ENCODE measurements at places on chromosomes 3 and 15. TPM values are rescaled to one million over a fixed set of nuclear protein-coding genes. Genes with fewer than 3 reads are reported as not detected.

GRCh38 chr3:172751175-172751704, 714 bp downstream of the ECT2 start:
- H3K4me1 ChIP-seq: peaks cover 5% of the 10 kb centered on the region
- DNase-seq: no peak

GRCh38 chr15:38553071-38553470, 11.5 kb downstream of the RASGRP1 start:
- no peak for DNase-seq
- peaks cover 18% of the 10 kb centered on the region for H3K4me1 ChIP-seq
- H3K4me3 ChIP-seq: no peak overlapping the region
- no peaks in the 10 kb centered on the region for H3K27me3 ChIP-seq
- no peak overlapping the region for H3K27ac ChIP-seq

GRCh38 chr3:156843071-156843808, 17.1 kb downstream of the LEKR1 start:
- no peak for DNase-seq
- H3K36me3 ChIP-seq: no peaks in the 10 kb centered on the region

GRCh38 chr3:184710870-184711492, 883 bp downstream of the MAGEF1 start:
- no peaks in the 10 kb centered on the region for H3K27me3 ChIP-seq
- peak; percentile 15 for DNase-seq
- H3K4me1 ChIP-seq: peaks cover 16% of the 10 kb centered on the region
- peak overlapping the region; percentile 67 for H3K4me3 ChIP-seq

- H3K36me3 ChIP-seq: no peaks in the 10 kb centered on the region
- no peaks in the 10 kb centered on the region for H3K4me1 ChIP-seq
- no peak overlapping the region for H3K27ac ChIP-seq
- DNase-seq: no peak
- H3K4me3 ChIP-seq: no peak overlapping the region
- peaks cover 37% of the 10 kb centered on the region for H3K27me3 ChIP-seq
These were observed 135.6 kb downstream of the TPRA1 start for GRCh38 chr3:127454968-127455367.

DNA sequence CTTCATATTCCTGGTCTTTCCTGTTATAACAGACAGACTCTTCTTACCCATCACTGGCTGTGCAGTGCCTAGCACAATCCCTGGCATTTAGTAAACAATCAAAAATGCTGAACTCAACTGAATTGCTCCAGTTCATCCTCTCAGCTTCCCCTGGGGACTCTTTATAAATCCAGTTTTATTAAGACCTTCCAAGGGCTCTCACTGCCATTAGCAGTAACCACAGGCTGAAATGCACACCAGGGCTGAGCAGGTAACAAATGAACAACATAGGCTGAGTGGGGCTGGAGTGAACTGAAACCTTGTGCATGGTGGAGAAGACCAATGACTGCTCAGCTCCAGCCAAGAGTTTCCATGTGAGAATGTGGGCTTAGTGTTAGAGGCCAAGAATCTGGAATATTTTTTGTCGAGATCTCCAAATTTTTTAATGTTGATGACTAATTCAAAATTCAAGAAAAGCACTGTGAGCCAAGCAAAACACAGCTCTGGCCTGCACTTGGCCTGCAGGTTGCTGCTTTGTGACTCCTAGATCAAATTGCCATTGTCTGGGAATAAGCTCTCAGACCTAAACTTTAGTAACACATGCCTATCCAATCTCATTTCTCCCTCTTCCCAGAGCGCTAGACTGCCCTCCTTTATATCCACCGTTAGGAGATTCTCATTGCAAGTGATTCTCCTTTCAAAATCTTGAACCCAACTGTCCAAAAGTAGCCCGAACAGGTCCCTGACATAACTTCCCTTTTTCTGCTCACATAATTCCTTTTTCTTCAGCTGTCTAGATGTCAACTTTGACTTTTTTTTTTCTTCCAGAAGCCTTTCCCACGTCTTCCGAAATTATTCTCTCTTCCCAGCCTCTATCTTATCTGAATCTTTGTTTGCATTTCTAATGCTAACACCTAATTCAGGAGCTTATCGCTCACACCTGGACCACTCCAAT, 7.4 kb downstream of the SQOR start:
- H3K27ac ChIP-seq: peak overlapping the region; percentile 19
- no peak for DNase-seq
- no peak overlapping the region for H3K4me3 ChIP-seq

DNA sequence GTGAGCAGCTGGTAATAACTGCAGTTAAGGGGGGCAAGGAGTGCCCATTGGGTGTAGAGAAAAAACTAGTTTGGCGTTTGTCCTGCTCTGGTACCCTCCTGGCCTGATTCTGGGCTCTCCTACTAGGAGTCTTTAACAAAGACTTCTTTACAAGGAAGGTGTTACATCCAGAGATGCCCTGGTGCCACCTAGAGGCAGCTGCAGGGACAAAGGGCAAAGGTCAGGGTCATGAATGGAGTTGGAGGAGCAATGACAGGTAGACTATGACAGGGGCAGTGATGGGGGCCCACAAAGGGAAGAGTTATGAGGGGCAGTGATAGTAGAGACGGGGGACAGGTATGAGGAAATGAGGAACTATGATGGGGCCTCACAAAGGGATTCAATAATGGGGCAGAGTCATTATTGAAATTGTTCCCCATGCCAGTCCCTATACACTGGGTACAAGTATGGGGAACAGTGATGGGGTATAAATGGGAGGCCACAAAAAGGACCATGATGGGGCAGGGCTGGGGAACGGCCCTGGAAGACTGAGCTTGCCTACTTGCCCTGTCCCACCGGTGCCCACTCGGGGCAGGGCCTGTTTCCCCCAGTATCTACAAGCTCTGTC, 7.9 kb downstream of the CCDC71 start:
- H3K36me3 ChIP-seq: peaks cover 19% of the 10 kb centered on the region
- H3K27me3 ChIP-seq: no peaks in the 10 kb centered on the region
- H3K4me3 ChIP-seq: no peak overlapping the region
- DNase-seq: peak; percentile 41

- DNase-seq: no peak
- H3K27me3 ChIP-seq: peaks cover 92% of the 10 kb centered on the region
- H3K4me1 ChIP-seq: peaks cover 4% of the 10 kb centered on the region
These were observed 10.0 kb downstream of the GATA2 start for GRCh38 chr3:128482666-128483656.

GRCh38 chr3:127006781-127007436, 24.0 kb downstream of the PLXNA1 start:
- no peak overlapping the region for H3K27ac ChIP-seq
- H3K4me3 ChIP-seq: no peak overlapping the region
- DNase-seq: no peak
- peaks cover 9% of the 10 kb centered on the region for H3K36me3 ChIP-seq
- H3K4me1 ChIP-seq: no peaks in the 10 kb centered on the region

GRCh38 chr15:36458411-36458810, 121.0 kb upstream of the CDIN1 start:
- H3K4me1 ChIP-seq: no peaks in the 10 kb centered on the region
- no peaks in the 10 kb centered on the region for H3K27me3 ChIP-seq
- H3K4me3 ChIP-seq: no peak overlapping the region
- DNase-seq: no peak

DNA sequence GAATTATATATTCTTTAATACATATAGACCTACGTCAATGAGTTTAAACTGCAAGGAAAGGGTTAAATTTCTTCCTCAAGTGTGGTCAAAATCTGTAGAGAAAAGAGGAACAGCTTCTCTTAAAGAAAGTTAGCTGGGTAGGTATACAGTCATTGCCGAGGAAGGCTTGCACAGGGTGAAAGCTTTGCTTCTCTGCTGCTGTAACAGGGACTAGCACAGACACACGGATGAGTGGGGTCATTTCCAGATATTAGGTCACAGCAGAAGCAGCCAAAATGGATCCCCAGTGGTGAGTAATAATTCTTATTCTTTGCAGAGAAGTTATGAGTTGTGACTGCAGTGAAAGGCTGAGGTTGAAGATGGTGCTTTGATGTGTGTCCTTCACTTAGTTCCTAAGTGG, at the start of gene CD86:
Gene CD86, plus strand, starts transcription at position 148 of the 400 bp plus-strand sequence. Its CDS starts 128 bp downstream, at position 276.
- H3K36me3 ChIP-seq: no peaks in the 10 kb centered on the region
- H3K27ac ChIP-seq: no peak within 1 kb of the TSS
- H3K27me3 ChIP-seq: no peaks in the 10 kb centered on the region
- no peak for DNase-seq
- H3K4me3 ChIP-seq: no peak within 1 kb of the TSS

DNA sequence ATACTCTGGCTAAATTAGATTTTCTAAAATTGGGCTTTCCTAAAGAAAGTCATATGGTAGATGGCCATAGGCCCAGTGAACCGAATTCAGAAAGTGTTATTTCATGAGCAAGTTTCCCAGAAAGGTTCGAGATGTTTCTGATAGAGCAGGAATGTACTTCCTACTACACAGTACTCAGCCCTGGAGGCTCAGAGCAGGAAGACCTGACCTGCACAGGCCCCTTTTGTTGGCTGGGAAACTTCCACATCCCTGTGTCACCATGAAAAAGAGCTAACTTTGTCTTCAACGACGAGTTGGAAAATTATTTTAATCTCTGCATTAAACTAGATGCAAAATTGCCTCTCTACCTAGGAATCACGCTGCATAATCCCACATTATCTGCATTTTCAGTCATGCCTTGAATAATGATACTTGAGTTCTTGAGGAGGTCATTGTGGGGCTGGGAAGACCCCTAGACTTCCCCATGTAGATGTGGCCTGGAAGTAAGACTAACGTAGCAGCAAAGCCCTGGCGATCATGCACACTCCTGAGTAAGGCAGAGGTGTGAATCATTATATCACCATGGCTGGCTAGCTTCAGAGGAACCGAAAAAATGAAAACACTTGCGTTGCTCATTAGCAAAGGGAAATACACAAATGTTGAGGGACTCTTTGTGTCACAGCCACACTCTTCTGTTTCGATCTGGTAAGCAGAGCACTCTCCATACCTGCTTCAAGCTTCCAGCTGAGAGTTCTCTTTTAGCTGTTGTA, 47.1 kb downstream of the CMTM7 start:
- no peak overlapping the region for H3K27ac ChIP-seq
- peaks cover 54% of the 10 kb centered on the region for H3K4me1 ChIP-seq
- H3K27me3 ChIP-seq: no peaks in the 10 kb centered on the region
- H3K36me3 ChIP-seq: peaks cover 8% of the 10 kb centered on the region
- H3K4me3 ChIP-seq: no peak overlapping the region

- H3K4me3 ChIP-seq: no peak overlapping the region
- no peak for DNase-seq
- no peaks in the 10 kb centered on the region for H3K27me3 ChIP-seq
- H3K4me1 ChIP-seq: no peaks in the 10 kb centered on the region
- no peak overlapping the region for H3K27ac ChIP-seq
- H3K36me3 ChIP-seq: no peaks in the 10 kb centered on the region
These were observed 329.0 kb upstream of the SEMA6D start for GRCh38 chr15:47388299-47388698.

GRCh38 chr3:149152420-149152819, 23.0 kb downstream of the HPS3 start:
- peaks cover 30% of the 10 kb centered on the region for H3K36me3 ChIP-seq
- no peak overlapping the region for H3K4me3 ChIP-seq
- DNase-seq: no peak
- H3K27me3 ChIP-seq: no peaks in the 10 kb centered on the region
- H3K27ac ChIP-seq: no peak overlapping the region

GRCh38 chr15:47184003-47184907, 533.0 kb upstream of the SEMA6D start:
- peaks cover 25% of the 10 kb centered on the region for H3K27me3 ChIP-seq
- peak overlapping the region; percentile 20 for H3K4me3 ChIP-seq
- no peaks in the 10 kb centered on the region for H3K36me3 ChIP-seq

- no peaks in the 10 kb centered on the region for H3K36me3 ChIP-seq
- no peak overlapping the region for H3K27ac ChIP-seq
- H3K4me1 ChIP-seq: no peaks in the 10 kb centered on the region
- DNase-seq: no peak
These were observed 167.5 kb upstream of the TPM1 start for GRCh38 chr15:62874959-62875625.

GRCh38 chr3:121601212-121601812, 8.1 kb downstream of the FBXO40 start:
- no peaks in the 10 kb centered on the region for H3K36me3 ChIP-seq
- no peak overlapping the region for H3K4me3 ChIP-seq
- no peaks in the 10 kb centered on the region for H3K27me3 ChIP-seq
- DNase-seq: no peak

GRCh38 chr3:42229266-42229941, 36.6 kb downstream of the CCK start:
- DNase-seq: no peak
- no peak overlapping the region for H3K27ac ChIP-seq
- H3K36me3 ChIP-seq: peaks cover 2% of the 10 kb centered on the region
- H3K27me3 ChIP-seq: no peaks in the 10 kb centered on the region
- no peaks in the 10 kb centered on the region for H3K4me1 ChIP-seq
- no peak overlapping the region for H3K4me3 ChIP-seq

- H3K27ac ChIP-seq: no peak overlapping the region
- no peaks in the 10 kb centered on the region for H3K36me3 ChIP-seq
- no peak for DNase-seq
- H3K4me1 ChIP-seq: no peaks in the 10 kb centered on the region
These were observed 34.8 kb upstream of the CTSH start for GRCh38 chr15:78979456-78980320.

DNA sequence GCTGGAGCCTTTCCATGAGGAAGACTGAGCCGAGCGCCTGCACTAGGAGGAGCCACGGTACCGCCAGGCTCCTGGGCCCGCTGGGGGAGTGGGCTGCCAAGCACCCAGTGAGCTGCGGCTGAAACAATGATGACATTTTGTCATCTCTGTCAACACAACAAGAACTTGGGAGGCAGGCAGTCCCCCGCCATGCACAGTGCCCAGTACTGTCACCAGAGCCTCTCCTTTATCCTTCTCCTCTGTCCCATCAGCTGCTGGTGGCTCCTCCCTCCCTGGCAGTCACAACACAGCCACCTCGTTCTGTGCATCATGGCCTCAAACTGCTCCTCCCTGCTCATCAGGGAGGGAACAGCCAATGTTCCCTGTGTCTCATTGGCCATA, 34.0 kb upstream of the PCSK6 start:
- H3K36me3 ChIP-seq: no peaks in the 10 kb centered on the region
- H3K4me1 ChIP-seq: no peaks in the 10 kb centered on the region
- H3K27ac ChIP-seq: no peak overlapping the region

DNA sequence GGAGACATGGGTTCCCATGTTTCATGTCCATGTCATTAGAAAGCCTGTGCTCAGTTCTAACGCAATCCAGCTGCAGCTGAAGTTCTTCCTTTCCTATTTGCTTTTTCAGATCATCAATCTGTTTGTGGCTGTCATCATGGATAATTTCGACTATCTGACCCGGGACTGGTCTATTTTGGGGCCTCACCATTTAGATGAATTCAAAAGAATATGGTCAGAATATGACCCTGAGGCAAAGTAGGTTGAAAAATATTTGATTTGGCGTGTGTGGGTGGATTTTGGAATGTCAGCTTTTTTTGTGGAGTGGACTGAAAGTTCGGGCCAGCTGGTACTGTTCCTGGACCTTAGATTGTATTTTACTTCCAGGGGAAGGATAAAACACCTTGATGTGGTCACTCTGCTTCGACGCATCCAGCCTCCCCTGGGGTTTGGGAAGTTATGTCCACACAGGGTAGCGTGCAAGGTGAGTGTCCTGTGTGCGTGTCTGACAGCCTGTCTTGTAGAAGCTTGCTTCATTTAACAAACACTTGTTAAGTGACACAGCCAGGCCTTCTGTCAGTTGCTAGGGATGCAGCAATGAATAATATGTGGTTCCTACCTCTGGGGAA, 69.6 kb downstream of the CHDH start:
- no peaks in the 10 kb centered on the region for H3K27me3 ChIP-seq
- H3K36me3 ChIP-seq: no peaks in the 10 kb centered on the region

The CFAP161 gene
- 0.24 TPM for total RNA-seq

The TNNC1 gene
- total RNA-seq: 5.5 TPM

The ACAN gene
- 0.28 TPM for total RNA-seq

The FAM81A gene
- 0.42 TPM for total RNA-seq

The CKMT1B gene
- total RNA-seq: 0.09 TPM

The BOC gene
- total RNA-seq: 5.5 TPM

The NPAP1 gene
- total RNA-seq: under 0.01 TPM

The ITIH4 gene
- 4.5 TPM for total RNA-seq

The CTXN2 gene
- total RNA-seq: not detected

All from thymus (tissue), 14 donors.